ENCODE measurements at places on chromosomes 2 and 18. TPM values are rescaled to one million over a fixed set of nuclear protein-coding genes. Genes with fewer than 3 reads are reported as not detected.

ADCYAP1 gene
- not detected for polyA plus RNA-seq

GRCh38 chr2:177797808-177798207, 274.8 kb downstream of the PDE11A start:
- no peaks in the 10 kb centered on the region for H3K27me3 ChIP-seq
- no peak overlapping the region for H3K27ac ChIP-seq
- no peaks in the 10 kb centered on the region for H3K4me1 ChIP-seq
- no peak overlapping the region for H3K4me3 ChIP-seq
- DNase-seq, result no peak

UGT1A3 gene
- polyA plus RNA-seq, result not detected

RESP18 gene
- polyA plus RNA-seq, result not detected

POTEI gene
- not detected for polyA plus RNA-seq

- H3K4me1 ChIP-seq, result no peaks in the 10 kb centered on the region
- H3K27ac ChIP-seq, result no peak overlapping the region
- no peak overlapping the region for H3K4me3 ChIP-seq
- DNase-seq, result no peak
- no peaks in the 10 kb centered on the region for H3K36me3 ChIP-seq
These were observed 34.8 kb upstream of the IMP4 start for GRCh38 chr2:130307850-130308249.
